NCI-H1092 (cell line): ENCODE measurements at places on chromosomes 16 and 17.

DNA sequence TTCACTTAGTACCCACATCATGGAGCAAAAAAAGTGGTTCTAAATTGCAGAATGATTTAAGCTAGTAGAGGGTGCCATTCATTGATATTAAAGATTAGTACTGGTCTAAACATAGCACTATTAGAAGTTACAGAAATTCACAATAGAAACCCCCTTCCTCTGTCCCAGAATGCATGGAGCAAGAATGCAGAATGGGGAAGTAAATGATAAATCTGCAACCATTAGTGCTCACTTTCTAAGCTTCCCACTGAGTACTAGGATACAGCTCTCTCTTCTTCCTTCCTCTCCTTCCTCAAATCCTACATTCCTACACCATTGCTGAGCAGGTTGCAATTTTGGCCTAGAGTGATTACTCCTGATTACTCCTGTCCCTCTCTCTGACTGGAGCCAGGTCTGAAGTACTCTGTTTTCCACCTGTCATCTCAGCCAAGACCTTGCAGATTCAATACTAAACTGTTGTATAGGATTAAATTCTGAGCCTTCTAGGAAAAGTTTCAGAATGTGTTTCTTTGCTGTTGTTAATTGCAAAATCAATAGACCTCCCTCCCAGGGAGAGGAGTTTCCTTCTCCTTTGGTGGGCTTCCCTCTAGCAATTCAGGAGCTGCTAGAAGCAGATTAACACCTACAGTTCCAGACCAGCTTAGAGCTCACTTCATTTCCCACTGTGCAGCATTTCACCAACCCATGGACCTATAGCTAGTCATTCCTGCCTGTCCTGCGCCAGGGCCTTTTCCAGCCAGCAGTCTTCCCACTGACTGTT lies 165.5 kb upstream of the TBX2 start:
- DNase-seq = no peak

- no peak for DNase-seq
Observed at GRCh38 chr17:74383141-74383540, 15.8 kb downstream of the GPR142 start.

DNA sequence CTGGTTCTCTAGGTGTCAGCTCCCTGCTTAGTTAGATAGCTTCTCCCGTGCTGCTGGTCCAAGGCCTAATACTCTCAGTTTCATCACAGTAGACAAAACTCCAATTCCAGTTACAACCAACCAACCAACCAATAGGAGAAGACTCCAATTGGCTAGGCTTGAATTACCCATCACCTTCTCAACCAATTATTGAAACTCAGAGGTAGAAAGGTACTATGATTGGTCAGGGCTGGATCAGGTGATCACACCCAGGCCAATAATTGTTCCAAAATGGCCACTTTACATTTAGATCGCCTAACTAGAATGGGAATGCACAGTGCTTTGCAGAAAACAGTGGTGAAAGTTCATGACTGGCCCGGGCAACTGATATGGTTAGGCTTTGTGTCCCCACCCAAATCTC lies 49.5 kb upstream of the CRHR1 start:
- DNase-seq = no peak

DNA sequence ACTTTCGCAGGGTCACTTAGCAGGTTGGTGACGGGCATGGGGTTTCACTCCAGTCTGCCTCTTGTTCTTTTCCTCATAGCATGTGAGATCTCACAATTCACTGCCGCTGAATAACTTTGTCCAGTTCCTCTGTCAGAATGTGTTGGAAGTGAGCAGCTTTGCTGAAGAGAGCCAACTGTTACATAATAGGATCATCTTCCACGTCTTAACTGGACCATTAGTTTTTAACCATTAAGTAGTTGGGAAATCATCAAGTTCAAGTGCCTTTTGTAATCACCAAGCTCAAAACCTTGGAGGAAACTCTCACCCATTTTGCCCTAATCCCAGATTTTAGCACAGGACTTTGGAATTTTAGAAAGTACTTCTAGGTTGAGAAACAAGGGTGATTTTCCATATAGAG lies 290.6 kb downstream of the WWOX start:
- DNase-seq = no peak

DNA sequence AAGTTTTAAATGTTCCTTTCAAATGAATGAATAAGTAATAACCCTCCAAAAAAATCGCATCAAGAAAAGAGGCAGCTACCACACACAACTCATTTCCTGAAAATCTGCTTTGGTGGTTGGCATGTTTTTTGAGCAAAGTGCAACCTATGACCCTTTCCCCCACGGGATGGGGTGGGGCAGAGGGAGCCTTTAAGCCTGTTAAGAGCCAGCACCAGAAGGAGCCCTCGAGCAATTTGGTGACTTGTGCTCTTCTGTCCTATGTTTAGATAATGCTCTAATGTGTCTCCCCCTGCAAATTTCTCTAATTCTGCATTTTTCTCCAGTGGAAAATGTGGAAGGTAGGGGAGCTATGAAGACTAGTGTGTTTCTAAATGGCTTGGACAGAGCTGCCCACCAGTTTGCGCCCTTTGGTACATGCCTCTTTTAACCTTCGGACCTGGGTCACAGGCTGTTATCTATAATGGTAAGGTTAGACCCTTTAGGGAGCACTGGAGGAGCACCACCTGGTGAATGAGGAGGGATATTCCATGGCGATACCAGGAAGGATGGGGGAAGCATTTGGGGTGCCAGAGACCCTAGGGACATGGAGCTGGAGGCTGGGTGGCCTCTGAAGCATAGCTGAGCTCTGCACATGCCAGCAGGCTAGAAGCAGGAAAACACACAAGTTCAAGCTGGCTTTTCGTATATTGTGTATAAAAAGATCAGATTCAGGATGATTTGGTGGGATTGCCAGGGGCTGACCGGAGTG lies 1.6 kb downstream of the PYCARD start:
- DNase-seq = no peak

GRCh38 chr16:88750854-88751253 lies 34.2 kb downstream of the PIEZO1 start:
- no peak for DNase-seq

DNA sequence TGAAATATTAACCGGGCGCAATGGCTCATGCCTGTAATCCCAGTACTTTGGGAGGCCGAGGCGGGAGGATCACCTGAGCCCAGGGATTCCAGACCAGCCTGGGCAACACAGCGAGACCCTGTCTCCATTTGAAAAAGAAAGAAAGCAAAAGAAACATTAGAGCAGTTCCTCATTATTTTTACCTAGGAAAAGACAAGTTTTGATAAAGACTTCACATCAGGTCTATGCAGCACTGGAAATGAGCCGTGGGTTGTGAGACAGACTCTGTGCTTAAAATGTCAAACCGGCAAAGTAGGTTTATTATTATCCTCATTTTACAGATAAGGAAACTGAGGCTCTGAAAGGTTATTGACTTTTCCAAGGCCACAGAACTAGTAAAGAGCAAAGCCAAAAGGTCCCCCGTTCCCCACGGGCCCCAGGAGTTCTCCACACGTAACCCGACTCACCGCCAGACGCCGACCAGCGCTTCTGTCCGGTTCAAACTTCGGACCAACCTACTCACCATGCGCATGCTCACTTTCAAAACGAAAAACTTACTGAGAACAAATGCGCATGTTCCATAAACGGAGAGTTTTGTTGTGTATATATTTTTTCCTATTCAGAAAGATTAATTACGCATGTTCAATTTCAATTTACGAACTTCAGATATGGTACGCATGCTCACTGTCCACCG lies 356 bp downstream of the TUBD1 start:
- DNase-seq = no peak

- DNase-seq = no peak
Observed at GRCh38 chr17:78356101-78356713, 3.7 kb downstream of the SOCS3 start.

DNA sequence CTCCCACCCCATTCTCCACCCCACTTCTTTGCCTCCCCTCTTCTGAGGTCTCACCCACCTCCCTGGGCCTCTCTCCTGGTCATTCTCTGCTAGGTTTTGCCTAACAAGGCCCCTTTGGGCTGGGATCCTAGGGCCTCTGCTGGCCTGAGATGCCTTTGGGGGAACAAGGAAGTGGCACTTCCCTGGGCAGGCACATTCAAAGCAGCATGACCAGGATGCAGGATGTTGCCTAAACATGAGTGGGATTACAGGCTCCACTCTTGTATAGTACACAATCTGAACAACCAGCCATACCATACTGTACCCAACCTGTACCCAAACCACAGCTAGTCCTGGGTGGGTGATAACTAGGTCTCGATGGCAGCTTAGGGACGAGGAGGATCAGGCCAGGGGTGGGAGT lies 9.0 kb downstream of the GALK1 start:
- DNase-seq = no peak

- no peak for DNase-seq
Observed at GRCh38 chr17:75267411-75268232, 3.4 kb downstream of the MIF4GD start.

GRCh38 chr17:260031-260791 lies 78.8 kb upstream of the DOC2B start:
- no peak for DNase-seq

- DNase-seq = no peak
Observed at GRCh38 chr16:51201604-51202003, 50.5 kb upstream of the SALL1 start.

- no peak for DNase-seq
Observed at GRCh38 chr17:33277436-33278100, 15.5 kb downstream of the ASIC2 start.

- DNase-seq = no peak
Observed at GRCh38 chr16:88723911-88724310, 17.6 kb downstream of the CTU2 start.
